ENCODE measurements at places on chromosomes 11 and 22. TPM values are rescaled to one million over a fixed set of nuclear protein-coding genes. Genes with fewer than 3 reads are reported as not detected.

TENM4 gene
- total RNA-seq = 16.9 TPM

CFAP300 gene
- total RNA-seq = 21.7 TPM

DHCR7 gene
- 6.0 TPM for total RNA-seq

SLC25A18 gene
- total RNA-seq = 6.0 TPM

LYVE1 gene
- 48.4 TPM for total RNA-seq
